Hepatocyte (in vitro differentiated cells): ENCODE measurements at places on chromosomes 13 and 19.

DNA sequence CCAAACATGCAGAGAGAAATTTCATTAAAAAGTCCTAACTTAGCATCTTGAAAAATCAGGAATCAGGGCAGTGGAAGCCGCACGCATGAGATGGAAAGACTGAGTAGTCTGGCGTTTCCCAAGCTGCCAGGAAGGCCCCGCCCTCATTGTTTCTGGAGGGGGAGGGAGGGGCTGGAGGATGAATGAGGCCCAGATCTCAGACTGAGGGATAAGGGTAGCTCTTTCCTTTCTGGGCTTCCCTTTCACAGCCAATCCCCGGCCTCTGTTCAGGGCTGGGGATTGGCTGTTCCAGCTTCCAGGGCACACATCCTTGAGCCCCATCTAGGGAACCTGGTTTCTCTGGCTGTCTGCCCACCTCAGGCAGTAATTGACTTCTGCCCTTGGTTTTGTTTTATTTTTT is 7.3 kb downstream of the C19orf53 start:
- DNase-seq = peak; percentile 91

DNA sequence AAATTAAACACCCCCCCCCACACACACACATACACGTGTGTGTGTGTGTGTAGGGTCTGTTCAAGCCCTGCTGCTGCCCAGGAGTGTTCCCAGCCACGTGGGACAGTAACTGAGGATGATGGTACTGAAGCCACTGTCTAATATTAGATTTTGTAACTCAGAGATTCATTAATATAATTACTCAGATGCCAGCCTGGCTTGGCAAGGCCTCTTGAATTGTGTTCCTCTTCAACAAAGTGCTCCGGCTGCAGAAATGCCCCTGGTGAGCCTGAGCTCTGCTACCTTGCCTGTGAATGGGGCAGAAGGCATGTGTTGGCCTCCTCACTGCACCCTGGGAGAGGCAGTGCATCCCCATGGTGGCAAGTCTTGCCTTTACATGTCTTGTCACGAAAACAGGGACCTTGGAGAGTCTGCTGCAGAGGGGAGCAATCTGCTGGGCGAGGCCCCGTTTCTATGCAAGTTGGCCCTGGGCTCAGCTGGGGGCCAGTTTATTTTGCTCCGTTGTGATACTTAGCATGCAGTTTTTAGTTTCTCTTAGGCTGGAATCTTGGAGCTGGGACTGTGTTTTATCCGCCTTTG is 44.0 kb downstream of the NFIX start:
- no peak for DNase-seq

- peak; percentile 27 for DNase-seq
These were observed 40.3 kb downstream of the RCBTB2 start for GRCh38 chr13:48492470-48493065.

- no peak for DNase-seq
These were observed 112.5 kb upstream of the TSC22D1 start for GRCh38 chr13:44688652-44689051.

DNA sequence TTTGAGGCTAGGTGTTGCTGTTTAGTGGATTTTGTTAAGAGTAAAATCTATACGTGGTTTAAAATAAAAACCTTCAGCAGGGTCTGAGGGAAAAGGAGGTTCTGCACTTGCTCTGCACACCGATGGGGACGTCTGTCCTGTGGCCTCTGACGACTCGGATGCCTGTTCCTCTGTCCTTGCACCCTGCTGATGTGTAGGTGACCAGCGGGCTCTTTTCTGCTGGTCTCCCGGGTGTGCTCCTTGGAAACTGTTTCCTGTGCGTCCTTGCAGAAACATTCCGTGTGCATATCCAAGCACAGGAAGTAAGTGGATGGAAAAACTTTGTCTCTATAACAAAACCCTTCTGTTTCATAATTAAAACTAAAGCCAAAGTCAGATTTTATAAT is 3.8 kb downstream of the ATP4B start:
- no peak for DNase-seq

DNA sequence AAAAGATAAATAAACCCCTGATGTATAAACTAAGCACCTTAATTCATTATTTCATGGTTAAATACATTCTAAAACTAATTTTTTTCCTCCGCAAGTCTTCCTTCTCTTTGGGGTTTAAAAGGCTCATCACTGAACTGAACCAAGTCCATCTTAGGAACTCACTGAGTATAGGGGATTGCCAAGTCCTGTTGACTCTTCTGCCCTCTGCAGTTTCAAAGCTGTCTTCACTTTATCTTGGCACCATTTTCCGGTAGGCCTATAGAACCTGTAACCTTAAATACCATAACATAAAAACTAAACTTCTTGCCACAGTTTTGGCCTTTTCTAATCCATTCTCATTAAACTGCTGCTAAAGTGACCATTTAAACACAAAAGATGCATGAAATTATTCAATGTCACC is 66.5 kb upstream of the USPL1 start:
- peak; percentile 46 for DNase-seq

DNA sequence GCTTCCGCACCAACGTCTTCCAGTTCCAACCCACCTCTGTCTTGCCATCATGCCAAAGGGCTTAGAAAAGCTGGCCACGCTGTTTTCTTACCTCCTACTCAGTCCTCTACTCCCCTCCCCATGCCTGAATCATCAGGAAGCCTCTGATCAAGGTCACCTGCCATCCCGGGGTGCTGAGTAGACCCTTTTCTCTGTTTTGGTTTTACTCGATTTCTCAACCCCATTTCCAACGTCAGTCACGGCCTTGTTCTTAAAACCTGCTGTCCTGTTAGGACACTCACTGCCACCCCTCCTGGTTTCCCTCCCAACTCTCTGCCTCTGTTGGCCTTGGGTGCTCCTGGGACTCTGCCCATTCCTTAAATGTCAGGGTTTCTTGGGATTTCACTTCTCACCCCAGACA is 350.1 kb downstream of the FOXO1 start:
- DNase-seq = no peak
